ENCODE measurements at places on chromosomes 6 and 20.
A peak's percentile ranks its signal among the peaks of the same experiment; 100 is the strongest.

- no peak for DNase-seq
Measured at GRCh38 chr6:11381801-11382513, 149.5 kb upstream of the NEDD9 start.

DNA sequence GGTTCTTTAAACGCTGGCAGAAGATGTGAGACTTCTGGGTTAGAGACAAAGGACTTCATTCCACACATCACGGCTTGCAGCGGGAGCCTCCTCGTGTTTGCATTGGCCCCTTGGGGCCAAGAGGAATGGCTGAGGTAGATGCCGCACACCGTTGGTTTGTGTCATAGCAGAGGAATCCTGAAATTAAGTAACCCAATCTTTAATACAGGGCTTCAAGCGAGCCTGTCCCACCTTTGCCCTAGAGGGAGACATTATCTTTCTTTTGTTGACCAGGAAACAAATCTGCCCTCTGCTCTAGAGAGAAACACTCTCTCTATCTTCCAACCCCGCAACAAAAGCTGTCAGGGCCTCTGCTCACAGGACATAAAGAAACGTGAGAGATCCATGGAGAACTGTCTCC, 277.5 kb upstream of the ZFP64 start:
- no peak for DNase-seq

- no peak for DNase-seq
Measured at GRCh38 chr6:142408409-142408808, 106.6 kb downstream of the ADGRG6 start.

GRCh38 chr6:97449444-97449966, 166.5 kb upstream of the MMS22L start:
- no peak for DNase-seq

DNA sequence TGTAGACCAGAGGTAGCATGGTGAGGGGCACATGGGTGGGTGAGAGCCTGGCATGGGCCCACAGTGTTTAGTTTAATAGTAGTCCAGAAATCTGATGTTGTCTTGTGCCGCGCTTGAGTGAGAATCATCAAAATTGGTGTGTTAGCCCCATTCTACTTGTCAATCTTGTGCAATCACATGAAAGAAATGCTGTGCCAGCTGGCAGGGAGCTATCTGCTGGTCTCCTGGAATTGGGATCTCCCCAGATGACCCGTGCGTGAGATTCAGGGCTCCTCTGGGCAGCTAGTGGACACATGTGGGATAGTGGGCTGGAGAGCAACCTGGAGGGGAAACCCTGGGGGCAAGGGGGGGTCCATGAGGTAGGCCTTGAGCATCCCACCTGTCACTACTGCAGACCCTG, 43.5 kb upstream of the ZFP64 start:
- no peak for DNase-seq

DNA sequence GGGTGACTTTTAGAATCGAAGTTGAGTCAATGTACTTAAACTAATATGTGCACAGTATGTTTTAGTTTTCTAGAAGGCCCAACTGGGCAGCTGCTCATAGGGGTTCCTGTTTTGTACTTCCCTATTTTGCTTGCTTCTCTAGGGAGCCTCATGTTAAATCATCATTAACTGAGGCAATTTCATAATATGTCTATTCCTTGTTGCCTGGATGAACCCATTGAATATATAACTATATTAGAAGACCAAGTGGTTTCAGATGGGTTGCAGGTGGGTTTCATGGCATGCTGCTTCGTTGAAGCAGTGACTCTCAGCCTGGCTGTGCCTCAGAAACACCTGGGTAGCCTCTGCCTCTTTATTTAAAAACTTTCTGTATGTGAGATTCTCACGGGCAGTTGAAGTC, 22.2 kb downstream of the CARMIL1 start:
- no peak for DNase-seq

DNA sequence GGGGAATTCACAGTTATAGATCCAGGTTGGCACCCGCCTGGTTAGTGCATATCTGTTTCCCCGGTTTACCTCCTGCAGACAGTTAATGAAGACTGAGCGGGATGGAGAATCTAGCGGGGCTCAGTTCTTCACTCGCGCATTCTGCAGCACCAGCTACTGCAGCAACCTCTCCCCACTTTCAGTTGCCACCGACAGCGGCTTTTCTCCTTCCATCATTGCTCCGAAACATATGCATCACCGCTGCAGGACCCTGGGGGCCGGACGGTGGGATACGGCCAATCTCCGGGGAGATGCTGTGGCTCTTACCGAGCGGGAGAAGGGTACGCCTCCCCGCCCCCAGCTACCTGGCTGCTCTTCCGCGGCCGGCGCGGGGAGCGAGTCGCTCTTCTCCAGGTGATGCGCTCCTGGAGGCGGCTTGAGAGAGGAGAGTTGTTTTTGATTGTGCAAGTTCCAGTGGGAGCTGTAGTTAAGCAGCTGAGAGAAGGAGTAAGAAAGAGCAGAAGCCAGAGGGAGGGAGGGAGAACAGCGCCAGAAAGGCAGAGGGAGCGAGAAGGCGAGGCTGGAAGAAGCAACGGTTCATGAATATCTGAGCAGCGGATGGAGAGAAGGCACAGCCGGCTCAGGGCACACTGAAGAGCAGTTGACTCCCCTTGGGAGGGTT, at the start of gene SGK1:
SGK1 (minus strand) TSS at position 642 of the 661 bp plus-strand sequence. CDS start 652 bp downstream, outside the sequence.
- peak; percentile 61 for DNase-seq

DNA sequence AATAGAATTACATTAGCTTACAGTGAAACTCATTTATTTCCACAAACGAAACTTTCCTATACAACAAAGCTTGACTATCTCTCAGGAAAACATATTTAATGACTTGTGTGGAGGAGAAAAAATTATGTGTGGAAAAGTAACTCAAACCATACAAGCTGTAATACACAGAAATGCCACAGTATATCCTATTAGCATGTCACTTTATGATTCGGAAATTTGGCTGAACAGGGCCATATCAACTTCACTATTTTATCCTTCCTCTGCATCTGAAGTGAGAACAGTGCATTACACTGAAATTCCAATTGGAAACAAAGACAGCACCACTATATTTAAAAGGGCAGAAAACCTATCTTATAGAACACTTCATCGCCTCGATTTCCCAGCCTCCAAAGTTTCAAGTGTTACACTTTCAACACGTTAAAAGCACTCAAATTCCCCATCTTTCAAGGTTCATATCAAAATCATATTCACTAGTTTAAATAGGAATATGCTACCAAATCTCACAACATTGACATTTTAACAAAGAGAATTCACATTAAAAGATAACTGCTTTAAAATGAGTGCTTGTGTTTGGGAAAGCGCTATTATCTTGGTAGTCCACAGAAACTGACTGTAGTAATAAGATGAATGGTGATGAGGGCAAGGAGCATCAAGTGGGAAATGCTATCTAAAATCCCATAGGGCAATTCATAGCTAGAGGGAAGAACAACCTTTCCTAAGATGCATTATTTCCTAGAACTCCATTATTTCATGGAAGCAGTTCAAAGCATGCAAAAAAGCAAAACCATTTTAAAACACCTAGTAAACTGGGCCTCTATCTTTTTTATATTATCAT, 1.8 kb downstream of the REV3L start:
- no peak for DNase-seq

GRCh38 chr6:146240322-146240721, 211.5 kb downstream of the GRM1 start:
- no peak for DNase-seq

All from islet precursor cell (in vitro differentiated cells).